ENCODE measurements at places on chromosomes 4 and X.
A peak's percentile ranks its signal among the peaks of the same experiment; 100 is the strongest.

DNA sequence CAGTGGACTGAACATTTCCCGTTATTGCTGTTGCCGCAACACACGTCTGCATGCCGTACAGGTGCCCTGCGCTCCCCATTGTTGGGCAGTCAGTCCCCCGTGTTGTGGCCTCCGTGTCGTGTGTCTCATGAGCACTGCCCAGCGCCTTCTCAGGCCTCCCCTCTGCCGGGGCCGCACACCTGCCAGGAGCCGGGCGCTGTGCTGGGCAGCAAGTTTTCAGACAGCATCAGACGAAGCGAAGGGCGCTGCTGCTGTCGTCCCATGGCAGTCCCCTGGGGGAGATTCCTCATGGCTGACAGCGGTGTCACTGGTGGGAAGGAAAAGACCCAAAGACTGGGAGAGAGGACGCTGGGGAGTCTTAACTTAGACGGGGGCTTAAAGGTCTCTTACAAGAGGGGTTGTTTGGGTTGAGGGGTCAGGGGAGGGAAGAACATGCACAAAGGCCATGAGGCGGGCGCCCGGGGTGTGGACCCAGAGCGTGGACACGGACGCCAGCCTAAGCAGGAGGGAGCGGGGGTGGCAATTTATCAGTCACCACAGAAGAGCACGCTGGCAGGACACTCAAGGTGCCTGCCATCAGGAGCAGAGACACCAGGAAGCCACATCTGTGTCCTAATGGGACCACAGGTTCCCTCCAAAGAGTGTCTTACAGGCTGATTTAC lies 47.3 kb downstream of the RGS12 start:
- no peak for DNase-seq

DNA sequence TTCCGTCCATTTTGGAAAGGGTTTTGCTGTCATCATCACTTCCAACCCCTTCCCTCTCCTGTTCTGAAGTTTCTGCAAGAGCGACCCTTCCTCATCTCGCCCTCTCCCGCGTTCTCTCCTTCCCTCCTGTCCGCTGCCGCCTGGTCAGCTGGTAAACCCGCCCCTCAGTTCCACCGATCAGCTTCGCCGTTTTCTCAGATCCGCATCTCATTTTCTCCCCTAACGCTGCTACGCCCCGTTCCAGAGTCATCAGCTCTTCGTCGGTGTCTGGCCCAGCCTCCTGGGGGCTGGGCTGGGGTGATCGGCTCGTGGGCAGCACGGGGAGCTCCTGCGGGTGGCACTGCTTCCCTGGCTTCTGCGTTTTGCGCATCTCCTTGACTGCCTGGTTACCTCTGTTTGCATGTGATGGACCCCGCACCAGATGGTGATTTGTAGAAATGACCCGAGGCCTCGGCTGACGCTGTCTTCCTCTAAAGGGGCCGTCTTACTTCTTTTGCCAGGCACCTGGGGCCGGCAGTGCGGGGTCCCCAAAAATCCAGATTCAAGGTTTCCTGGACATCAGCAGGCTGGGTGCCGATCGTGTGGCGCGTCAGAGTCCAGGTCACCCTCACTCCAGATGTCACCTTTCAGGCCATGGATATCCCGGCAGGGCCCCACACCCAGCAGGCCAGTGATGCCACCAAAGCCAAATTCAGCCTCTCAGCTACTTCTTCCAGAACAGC lies 13.4 kb downstream of the CTBP1 start:
- DNase-seq, result no peak

DNA sequence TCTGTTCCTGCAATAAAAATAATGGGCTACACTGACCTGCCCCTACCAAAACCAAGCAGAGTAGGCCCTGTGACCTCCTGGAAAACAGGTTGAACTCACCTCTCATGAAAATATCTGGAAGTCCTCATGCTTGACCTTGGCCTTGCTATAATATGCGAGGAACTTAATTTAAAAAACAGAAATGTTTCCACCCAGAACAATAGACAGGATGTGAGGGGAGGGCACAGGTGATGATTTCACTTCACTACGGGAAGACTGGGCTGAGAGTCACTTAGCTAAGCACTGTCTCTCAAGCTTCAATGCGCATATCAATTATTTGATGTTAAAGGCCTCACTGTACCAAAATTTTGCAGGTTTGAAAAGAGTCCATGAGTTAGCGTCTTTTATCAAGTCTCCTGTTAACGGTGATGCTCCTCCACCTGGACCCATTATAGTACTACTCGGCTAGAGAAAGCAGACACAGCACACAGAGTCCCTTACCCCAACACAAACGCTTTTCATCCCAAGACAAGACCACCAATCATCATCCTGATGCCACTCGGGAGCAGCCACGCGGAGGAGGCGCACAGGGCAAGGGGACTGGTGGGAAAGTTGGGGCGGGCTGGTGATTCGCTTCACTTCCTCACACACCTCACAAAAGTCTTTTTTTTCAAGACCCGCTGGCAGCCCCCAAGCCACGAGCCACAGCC lies 25.9 kb downstream of the ZNF721 start:
- DNase-seq, result no peak

GRCh38 chrX:63330681-63331080 lies 20.5 kb downstream of the SPIN4 start:
- no peak for DNase-seq

DNA sequence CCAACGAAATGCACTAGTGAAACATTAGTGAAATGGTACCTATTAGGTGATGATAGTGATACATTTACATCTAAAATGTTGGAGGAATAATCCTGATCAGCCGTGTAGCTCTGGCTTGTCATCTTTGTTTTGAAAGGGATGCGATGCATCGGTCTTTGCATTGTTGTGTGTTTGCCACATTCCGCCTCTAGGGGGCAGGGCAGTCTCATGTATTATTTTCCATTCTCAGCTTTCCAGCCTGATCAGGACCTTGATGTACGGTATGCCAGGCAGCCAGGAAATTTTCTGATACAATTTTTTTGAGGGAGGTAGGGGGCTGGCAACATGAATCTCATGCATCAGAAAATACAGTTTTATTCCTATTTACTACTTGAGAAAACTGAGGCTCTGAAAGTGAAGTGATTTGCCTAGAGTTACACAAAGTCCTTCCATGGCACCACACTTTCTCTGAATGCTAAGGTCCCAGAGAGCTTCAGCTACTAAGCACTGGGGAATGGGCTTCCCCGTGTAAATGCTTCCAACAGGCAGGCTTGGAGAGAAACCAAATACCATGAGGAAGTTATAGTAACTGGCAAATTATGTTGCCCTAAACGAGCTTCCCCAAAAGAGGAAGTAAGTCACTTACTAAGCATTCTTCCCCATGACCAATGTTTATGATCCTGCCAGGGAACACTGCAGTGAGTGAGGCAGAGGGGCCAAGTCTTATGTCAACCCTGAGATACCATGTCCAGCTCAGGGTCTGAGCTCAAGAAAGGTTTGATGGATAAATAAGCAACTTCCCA lies 31.8 kb upstream of the IQSEC2 start:
- DNase-seq, result peak; percentile 51

GRCh38 chrX:140917354-140918115 lies 84.9 kb upstream of the SPANXB1 start:
- no peak for DNase-seq

DNA sequence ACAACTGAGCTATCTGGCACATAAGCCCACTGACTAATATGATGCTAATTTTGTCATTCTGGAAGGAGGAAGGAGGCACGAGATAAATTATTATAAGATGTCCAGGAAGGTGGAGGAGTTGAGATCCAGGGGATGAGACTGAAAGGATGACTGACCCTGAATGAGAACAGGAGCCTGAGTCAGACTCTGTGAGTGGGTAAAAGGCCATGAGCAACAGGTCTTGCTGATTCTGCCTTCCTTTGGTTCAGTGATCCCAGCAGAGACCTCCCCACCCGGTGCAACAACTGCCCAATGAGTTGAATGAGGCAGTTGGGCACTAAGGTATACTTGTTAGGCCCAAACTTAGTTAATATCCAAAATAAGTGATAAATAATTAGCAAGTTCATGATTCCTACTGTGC lies 238.1 kb upstream of the GPC4 start:
- DNase-seq, result no peak

- no peak for DNase-seq
These were observed 115.8 kb upstream of the INPP4B start for GRCh38 chr4:142961866-142962265.

DNA sequence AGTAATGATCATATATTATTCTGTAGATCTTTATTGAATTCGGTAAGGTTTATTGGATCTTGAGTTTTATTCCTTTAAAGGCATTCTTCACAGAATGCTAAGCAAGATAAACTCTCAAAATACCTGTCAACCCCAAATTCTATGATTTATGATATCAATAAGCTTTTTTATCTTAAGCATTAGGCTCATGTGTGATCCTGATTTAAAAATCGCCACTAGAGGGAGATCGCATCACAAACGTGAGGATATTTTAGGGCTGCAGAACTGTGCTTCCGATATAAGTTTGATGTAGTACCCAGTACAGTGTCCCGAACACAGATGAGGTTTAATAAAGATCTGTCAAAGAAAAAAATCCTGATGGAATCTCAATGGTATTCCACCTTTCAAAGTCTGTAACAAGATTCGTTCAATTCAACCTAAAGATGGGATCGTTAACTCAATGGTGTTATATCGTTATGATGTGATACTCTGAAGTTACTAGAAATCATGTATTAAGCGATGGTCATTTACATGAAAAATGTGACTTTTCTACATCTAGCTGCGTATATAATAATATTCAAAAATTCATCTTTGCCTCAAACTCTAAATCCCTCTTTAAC lies 169.0 kb downstream of the CORIN start:
- DNase-seq, result no peak

DNA sequence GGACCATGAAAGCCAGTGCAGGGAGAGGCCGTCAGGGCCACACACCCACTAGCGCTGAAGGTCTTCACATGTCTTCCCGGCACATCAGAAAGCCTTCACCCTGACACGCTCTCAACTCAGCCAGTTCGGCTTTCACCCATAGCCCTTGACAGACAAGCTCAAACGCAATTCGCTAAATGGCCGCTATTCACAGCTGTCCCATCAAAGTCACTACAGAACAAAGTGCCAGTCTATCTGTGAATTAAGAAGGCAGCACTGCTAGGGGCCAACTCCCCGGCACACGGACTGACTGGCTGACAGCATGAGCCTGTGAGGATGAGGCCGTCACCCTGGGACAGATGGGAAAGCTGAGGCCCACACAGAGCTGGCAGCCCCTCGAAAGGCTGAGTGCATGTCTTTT lies 45.7 kb downstream of the ACOX3 start:
- no peak for DNase-seq

GRCh38 chr4:6031846-6032245 lies 13.6 kb upstream of the C4orf50 start:
- no peak for DNase-seq

- no peak for DNase-seq
These were observed 12.5 kb upstream of the CLNK start for GRCh38 chr4:10697086-10697485.

- DNase-seq, result no peak
These were observed 25.9 kb upstream of the PRDM5 start for GRCh38 chr4:120948382-120948781.

DNA sequence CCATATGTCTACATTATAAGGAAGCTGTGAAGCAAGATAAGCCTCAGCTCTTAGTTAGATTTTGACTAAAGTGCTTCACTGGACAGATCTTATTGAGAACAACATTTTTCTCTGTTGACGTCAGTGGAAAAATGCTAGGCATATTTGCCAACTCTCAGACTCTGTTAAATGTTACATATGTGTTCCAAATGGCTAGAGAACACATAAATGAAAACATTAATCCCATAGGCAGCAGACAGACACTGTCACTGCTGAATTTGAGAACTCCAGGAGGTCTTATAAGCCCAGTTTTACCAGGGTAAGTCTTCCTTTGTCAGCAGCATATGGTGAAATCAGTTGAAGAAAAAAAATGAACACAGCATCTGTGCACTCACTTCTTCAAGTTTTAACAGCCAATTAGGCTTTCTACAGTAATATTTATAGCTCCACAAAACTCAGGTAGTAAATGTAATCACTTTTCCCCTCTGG lies 186.9 kb downstream of the CAMK2D start:
- DNase-seq, result no peak

DNA sequence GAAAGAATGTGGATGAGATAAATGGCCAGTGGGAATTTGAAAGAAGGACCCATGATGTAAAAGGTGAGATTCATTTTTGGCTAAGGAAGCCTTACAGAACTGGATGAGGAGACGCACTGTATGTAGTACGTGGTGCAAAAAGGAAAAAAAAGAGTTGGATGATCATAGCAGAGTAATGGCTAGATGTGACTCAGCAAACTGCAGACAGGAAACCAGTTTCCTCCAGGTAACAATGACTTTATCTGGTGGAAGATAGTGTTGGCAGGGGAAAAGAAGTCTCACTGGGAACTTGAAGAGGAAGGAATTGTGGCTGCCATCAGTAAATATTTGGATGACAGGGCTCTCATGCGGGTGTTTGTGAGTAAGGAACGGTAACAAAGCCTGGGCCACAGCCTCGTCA lies 243.2 kb downstream of the CPE start:
- DNase-seq, result no peak

DNA sequence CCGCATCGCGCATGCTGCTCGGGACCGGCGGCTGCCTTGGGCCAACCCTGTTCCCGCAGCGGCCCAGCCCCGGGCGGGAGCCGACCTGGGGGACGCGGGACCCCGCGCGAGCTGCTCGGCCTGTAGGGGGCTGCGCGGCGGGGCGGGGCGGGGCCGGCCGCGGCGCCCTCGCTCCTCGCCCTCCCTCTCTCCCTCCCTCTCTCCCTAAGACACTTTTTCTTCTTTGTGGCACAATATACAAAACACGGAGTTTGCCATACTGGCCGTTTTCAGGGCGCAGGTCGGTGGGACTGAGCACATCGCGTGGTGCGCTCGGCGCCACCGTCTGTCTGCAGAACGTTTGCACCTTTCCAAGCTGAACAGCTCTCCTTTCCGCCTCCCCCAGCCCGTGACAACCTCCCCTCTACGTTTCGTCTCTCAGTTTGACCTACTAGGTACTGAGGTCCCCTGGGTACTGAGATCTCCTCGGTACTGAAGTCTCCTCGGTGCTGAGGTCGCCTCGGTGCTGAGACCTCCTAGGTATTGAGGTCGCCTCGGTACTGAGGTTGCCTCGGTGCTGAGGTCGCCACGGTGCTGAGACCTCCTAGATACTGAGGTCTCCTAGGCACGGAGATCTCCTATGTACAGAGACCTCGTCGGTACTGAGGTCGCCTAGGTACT lies 261.1 kb upstream of the PLCXD1 start:
- DNase-seq, result peak; percentile 27

- no peak for DNase-seq
These were observed 13.7 kb downstream of the OCRL start for GRCh38 chrX:129553619-129554288.

- DNase-seq, result no peak
These were observed 352.5 kb upstream of the PITX2 start for GRCh38 chr4:110975338-110975737.

GRCh38 chr4:139728840-139729239 lies 63.2 kb downstream of the MGST2 start:
- no peak for DNase-seq

DNA sequence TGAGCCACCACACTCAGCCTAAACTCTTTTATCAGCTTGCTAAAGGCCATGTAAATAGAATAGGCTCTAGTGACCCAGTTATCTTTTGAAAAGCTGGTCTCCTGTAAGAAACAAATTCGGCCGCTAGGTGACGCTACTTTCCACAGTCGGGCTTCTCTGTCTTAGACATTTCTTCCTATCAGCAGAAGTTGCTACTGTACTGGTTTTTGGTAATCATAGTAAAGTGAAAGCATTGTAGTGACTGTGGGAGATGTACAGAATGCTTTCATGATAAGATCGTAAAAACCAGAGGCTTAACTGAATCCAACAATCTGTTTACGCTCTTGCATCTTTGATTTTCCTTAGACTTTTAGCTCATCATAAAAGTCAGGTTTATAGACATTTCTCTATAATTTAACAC lies 82.6 kb downstream of the GK start:
- peak; percentile 53 for DNase-seq
